Fibroblast of skin of back (primary cell): ENCODE measurements at places on chromosomes 5 and 9.

GRCh38 chr5:94916619-94917018, 298.1 kb downstream of the SLF1 start:
- no peak for DNase-seq

GRCh38 chr5:111840036-111840674, 83.2 kb upstream of the NREP start:
- no peak for DNase-seq

GRCh38 chr9:136172412-136173079, 32.4 kb downstream of the LHX3 start:
- no peak for DNase-seq

DNA sequence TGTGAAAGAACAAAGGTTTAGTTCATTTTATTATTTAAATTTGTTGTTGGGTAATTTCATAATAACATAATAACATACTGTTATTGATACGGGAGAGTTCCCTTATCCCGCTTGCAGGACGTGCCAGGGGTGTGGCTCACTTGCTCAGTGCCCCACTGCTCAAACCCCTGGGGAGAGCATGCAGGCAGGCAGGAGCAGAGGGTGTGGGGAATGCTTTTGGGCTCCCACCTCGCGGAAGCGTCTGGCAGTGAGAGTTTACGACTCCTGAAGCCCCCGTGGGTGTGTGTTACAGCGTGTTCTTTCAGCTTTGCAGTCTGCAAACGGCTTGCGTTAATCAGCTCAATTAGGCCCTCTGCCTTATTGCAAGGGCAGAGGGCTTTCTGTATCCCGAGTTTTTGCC, 675.9 kb downstream of the SEMA5A start:
- no peak for DNase-seq

- DNase-seq: no peak
These were observed 110.1 kb upstream of the LRRTM2 start for GRCh38 chr5:138985256-138985655.

GRCh38 chr5:171309276-171310211, 496 bp downstream of the TLX3 start:
- DNase-seq: no peak

- no peak for DNase-seq
These were observed 15.3 kb downstream of the AP3B1 start for GRCh38 chr5:78279194-78279593.

- no peak for DNase-seq
These were observed 778.1 kb downstream of the TLR4 start for GRCh38 chr9:118482306-118482705.

- DNase-seq: no peak
These were observed 43.6 kb downstream of the SLC6A3 start for GRCh38 chr5:1401536-1402138.

DNA sequence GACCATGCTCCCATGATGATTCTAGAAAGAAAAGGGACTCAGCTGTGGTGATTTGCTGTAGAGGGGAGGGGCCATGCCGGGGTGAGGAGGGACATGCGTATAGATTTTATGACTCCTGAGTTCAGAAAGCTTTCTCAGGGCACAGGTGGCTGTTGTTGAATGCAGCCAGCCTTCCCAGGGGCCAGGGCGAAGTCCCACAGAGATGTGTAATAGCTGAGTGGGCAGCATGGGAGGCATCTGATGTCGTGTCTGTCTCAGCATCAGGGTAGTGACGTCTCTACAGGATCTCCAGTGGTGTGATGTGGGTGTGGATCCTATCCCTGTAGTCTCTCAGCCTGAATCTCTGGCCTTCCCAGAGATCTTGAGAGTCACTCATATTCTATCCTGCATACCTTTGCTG, 7.8 kb upstream of the BOD1 start:
- DNase-seq: no peak

DNA sequence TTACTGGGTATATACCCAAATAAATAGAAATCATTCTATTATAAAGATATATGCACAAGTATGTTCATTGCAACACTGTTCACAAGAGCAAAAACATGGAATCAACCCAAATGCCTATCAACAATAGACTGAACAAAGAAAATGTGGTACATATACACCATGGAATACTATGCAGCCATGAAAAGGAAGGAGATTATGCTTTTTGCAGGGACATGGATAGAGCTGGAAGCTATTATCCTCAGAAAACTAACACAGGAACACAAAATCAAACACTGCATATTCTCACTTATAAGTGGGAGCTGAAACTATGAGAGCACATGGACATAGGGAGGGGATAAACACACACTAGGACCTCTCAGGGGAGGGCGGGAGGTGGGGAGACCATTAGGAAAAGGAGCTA, 298.4 kb upstream of the CDH9 start:
- no peak for DNase-seq

GRCh38 chr9:89432986-89433530, 64.9 kb downstream of the SEMA4D start:
- DNase-seq: no peak

GRCh38 chr9:131117121-131117761, 8.1 kb upstream of the NUP214 start:
- no peak for DNase-seq

DNA sequence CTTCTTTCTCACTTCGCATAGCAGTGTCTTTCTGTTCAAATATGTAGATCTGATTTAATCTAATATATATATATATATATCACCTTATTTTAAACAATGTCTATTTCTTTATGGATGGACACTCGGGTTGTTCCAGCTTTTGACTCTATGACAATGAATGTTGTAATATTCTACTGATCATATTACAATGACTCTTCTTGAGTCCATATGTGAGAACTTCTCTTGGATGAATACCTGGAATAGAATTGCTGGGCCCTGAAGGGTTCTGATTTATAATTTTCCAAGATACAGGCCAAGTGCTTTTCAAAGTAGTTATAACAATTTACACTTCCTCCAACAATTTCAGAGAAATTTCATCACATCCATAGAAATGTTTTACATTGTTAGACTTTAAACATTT, 28.8 kb downstream of the NTRK2 start:
- DNase-seq: no peak

- peak; percentile 46 for DNase-seq
These were observed 104.5 kb upstream of the NUDT12 start for GRCh38 chr5:103667068-103667467.

DNA sequence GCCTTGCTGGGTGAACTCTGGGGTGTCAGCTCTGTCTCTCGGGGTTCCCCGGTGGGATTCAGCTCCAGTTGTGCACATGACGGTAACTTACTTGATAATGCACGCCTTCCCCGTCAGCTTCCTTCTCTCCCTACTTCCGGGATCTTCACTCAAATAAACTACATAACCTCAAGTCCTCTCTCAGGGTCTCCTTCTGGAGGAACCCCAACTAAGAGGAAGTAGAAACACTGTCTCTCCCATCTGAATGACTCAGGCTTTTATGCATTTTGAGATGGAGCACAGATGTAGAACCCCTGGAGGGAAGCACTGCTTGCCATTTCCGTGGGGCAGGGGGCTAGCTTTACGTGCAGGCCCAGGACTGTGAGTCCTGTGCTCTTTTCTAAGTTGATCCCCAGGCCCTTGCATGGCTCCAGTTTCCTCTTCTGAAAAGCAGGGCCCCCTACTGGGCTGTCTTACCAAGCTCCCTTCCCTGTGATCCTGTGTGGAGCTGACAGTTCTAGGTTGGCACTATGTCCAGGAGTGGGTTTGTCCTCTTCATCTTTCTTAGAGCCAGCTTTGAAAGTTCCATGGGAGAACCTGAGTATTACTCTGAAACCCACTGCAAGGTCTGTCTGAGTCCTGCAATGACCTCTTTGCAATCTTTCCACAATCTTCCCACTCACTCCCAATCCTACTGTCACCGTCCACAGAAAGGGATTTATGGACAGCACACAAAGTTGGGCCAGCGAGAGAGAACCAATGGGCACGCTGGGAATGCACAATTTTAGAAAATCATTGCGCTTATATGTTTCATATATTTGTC, 17.7 kb downstream of the S1PR3 start:
- DNase-seq: no peak

- no peak for DNase-seq
These were observed 411.7 kb downstream of the DMAC1 start for GRCh38 chr9:7387840-7388239.

GRCh38 chr5:79590396-79590999, 21.7 kb upstream of the TENT2 start:
- no peak for DNase-seq

- DNase-seq: no peak
These were observed 56.6 kb downstream of the ADAM19 start for GRCh38 chr5:157518963-157519362.

- DNase-seq: no peak
These were observed 38.4 kb upstream of the CLPTM1L start for GRCh38 chr5:1383344-1383743.

DNA sequence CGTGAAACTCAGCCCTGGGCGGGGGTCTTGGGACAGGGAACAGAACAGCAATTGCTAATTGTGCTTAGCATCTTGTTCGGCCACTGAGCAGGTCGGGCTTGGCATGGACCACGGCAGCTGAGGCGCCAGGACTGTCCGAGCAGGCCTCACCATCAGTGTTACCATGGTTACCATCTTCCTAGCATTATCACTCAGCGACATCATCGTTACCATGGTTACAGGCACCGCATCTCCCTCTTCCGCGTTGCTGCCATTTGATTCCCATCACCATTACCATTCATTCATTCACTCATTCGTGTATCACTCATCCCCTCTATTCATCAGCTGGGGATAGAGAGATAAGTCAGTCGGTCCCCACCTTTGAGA, 81.0 kb upstream of the ZBTB43 start:
- no peak for DNase-seq

DNA sequence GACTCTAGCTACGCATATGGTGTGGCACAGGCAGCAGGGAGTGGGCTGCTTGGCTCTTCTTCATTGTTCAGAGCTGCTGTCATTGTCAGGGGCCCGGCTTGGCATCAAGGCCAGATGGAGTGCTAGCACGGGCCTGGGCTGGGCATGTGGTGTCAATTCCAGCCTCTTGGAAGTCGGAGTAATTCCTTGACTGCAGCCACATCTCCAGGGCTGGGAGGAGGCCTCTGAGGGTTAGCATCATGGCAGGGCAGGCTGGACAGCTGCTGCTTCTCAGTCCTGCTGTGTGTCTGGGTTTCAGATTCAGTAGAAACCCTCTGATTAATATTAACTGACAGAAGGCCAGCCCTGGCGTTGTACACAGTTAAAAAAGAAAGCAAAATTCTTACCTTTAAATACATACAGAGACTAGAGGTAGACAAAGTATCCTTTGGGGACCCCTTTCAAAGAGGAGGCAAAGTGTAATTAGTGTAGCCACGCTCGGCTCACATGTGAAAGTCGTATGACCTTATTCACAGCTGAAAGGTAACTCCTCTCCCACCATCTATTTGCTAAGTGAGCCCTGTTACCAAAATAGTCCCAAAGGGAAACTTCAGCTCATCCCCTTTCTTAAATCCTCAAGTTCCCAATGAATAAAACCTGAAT, 126.4 kb downstream of the DOCK2 start:
- DNase-seq: peak; percentile 43

- no peak for DNase-seq
These were observed 5.5 kb downstream of the B4GALT1 start for GRCh38 chr9:33161589-33162132.

DNA sequence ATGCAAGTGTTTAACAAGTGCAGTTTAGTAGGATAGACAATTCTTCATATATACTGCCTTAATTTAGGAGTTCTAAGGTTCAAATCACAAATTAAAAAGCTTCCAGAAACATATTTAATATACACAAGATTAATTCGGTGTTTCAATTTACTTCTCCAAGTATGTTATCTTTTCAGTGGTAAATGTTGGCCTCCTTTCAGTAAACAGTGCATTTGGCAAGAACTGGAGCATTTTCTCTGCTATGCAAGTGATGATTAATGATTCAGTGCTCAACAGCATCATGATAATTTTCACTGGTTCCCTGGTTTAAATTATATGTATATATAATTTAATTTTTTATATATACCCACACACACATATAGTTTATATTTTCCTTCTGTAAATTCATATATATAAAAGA, 541.7 kb downstream of the EFNA5 start:
- DNase-seq: peak; percentile 58

DNA sequence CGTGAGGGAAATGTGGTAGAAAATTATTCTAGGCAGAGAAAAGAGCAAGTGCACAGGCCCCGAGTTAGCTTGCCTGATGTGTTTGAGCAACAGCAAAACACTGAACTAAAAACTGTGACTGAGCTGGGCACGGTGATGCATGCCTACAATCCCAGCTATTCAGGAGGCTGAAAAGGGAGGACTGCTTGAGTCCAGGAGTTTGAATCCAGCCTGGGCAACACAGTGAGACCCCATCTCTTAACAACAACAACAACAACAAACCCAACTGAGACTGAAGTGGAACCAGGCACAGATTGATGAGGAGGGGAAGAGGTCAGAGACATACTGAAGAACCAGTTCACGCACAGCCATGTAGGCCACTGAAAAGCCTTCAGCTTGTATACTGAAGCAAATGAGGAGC, 42.5 kb downstream of the SCAI start:
- no peak for DNase-seq

DNA sequence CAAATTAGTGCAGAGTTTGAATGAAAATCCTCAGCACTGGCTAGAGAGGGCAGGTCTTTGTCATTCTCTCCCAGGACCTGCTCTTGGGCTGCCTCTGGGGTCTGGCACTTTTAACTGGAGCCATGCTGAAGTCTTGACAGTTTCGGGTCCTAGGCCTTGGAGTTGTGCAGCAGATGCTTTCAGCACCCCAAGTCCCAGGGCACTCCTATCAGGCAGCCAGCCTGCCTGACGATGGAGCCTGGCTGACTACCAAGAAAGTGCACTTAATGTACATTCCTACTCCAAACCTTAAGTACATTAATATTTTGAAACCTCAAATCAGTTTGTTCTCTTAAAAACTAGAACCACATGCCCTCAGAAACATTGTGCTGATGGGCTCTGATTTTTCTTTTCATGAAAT, 69.3 kb upstream of the CXCL14 start:
- DNase-seq: no peak

DNA sequence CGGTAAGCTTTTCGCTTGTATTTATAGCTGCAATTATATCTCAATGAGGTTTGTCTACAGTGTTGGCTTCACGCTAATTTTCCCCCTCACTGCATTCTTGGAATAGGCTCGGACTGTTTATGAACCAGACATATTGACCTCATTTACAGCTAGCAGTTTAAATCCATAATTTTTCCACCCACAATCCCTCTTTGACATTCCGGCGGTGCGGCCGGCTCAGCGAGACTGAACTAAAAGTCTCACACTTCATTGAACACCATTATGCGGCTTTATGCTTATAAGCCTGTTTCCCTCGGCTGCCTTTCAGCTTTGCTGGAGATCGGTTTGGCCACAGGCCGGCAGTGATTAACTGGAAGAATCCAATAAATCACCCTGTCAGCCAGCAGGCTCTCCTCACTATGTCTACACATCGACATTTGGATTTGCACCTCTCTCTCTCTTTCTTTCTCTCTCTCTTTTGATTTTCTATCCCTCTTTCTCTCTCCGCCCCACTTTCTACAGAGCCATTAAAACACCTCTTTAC, 315.0 kb upstream of the TLE4 start:
- peak; percentile 64 for DNase-seq

GRCh38 chr5:115496936-115497576, 47.5 kb downstream of the FEM1C start:
- no peak for DNase-seq
